ENCODE measurements at places on chromosomes 5 and 9.

- peak; percentile 98 for DNase-seq
These were observed at the start of gene TMCO6 for GRCh38 chr5:140639148-140639981. TMCO6 (plus strand) TSS chr5:140639451; CDS start chr5:140639528, 77 bp downstream.

- DNase-seq, result no peak
These were observed 15.9 kb downstream of the TCF7 start for GRCh38 chr5:134130239-134130945.

- no peak for DNase-seq
These were observed 47.1 kb downstream of the TMEM252 start for GRCh38 chr9:68493541-68493940.

DNA sequence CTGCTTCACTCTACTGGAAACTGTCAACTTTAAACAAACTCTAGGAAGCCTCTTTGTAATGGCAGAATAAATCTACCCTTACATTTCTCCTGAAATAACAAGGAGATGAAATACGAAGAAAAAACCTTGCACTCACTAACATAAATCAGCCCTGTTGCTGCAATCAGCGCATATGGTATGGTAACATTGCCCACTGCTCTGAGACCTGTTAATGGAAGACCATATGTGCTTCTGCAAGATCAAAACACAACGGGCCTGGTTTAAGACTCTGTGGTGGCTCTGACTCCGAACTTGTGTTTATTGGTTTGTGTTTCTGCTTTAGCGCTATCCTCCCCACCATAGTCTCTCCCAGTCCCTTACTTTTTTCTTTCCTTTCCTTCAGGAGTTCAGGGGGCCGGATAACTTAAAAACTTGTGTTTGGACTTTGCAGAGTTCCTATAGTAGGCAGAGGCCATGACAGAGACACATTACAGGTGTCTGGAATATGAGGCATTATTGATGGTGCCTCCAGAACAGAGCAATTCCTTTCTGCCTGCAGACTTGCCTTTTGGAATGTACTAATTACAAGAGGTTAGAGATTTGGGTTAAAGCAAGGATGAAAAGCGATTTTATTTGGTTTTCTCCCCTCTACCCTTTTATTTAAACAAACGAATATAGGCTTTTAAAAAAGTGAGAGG, 110.8 kb downstream of the PSAT1 start:
- no peak for DNase-seq

- DNase-seq, result no peak
These were observed 200.5 kb upstream of the EDIL3 start for GRCh38 chr5:84585218-84585617.

DNA sequence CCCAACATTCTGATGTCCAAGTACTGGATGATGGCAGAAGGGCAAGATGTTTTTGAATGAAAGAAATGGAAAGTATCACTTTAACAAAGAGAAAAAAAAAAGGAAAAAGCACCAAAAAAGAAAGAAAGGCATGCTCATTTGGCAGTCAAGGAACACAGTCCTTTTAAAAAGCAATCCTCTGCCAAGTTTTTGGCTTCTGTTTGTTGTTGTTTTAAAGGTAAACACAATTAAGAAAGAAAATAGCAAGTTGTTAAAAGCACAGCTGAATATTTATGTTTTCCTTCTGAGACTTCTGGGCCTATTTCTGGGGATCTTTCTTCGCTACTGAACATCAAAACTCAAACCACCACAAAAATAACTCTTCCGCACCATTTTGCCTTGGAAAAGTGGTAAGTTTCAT, 162.1 kb downstream of the TRPM3 start:
- DNase-seq, result no peak

DNA sequence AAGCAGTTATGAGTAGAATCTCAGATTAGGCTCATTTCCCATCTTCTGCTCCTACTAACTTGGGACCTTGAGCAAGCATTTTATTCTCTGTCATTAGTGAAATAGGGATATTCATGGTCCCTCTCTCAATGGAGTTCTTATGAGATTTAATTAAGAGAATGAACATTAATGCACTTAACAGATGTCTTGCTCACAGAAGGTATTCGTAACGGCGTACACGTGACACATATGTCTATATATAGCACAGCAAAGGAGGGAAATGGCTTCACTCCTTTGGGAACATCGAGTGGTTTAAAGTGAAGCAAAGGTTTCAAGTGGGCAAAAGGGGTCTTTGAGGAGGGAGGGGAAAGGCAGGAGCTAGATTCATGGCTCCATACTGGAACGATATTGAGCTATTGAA, 24.6 kb downstream of the KDM4C start:
- DNase-seq, result no peak

- DNase-seq, result no peak
These were observed 148.8 kb upstream of the SGCD start for GRCh38 chr5:156178117-156178516.

- DNase-seq, result no peak
These were observed 159.1 kb upstream of the IRX2 start for GRCh38 chr5:2910401-2911175.

DNA sequence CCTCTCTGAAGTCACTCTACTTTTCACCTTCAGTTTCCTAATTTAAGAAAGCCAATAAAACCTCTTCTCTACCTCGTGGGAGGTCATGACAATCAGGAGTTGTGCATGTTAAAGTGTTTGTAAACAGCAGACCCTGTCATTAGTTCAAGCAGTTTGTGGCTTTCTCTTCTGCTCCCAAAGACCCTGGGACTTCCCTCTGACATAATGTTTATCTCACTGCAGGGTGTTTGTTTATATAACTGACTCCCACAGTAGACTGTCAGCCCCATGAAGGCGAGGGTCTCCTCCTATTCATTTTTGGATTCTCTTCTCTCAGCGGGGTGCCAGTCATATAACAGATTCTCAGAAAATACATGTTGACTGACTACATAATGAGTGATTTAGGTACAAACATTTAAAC, 360.0 kb upstream of the ZNF462 start:
- peak; percentile 2 for DNase-seq

- no peak for DNase-seq
These were observed 163.8 kb downstream of the SEC61B start for GRCh38 chr9:99385814-99386279.

GRCh38 chr5:14225173-14225834, 82.2 kb downstream of the TRIO start:
- no peak for DNase-seq

DNA sequence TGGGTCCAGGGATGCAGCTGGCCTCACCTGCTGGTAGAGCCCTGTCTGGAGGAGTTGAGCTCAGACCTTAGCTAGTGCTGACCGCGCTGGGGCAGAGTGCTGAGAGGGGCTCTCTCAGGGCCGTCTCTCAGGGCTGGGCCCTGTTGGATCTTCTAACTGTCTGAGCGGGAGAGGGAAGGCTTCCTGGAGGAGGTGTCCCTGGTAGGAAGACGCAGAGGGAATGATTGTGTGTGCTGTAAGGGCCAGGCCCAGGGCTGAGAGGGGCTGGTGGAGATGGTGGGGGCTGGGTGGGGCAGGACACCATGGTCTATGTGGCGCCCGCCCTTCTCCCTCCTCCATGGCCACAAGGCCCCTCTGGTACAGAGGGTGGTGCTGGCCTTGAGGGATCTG, 55.0 kb downstream of the RXRA start:
- DNase-seq, result no peak

- DNase-seq, result no peak
These were observed 2.5 kb downstream of the LRRC26 start for GRCh38 chr9:137167277-137167746.

DNA sequence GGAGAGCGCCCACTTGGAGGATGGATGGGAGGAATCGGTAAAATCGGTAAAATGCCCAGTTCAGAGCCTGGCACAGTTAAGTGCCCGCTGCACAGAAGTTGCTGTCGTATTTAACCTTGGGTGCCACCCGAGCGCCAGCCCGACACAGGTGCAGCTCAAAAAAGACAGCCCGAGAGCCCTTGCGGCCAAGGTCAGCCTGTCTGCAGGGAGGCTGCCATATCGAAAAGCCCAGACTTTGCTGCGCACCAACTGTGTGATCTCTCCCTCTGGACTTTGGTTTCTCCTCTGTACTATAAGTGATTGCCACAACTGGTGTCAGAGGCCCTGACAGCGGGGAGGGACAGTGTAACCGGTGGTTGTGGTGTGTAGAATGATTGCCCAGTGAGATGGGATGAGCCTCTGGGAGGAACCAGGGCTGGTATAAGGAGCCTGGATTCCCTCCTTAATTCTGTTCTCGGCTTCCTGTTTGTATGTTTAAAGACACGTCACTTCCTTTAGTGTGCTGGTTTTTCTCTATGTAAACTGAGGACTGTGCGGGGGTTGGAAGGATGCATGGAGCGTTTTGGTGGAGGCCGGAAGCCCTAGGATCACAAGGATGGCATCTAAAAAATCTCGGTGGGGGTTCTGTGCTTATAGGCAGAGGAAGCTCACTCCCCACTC, 792 bp downstream of the NTMT1 start:
- DNase-seq, result peak; percentile 46

DNA sequence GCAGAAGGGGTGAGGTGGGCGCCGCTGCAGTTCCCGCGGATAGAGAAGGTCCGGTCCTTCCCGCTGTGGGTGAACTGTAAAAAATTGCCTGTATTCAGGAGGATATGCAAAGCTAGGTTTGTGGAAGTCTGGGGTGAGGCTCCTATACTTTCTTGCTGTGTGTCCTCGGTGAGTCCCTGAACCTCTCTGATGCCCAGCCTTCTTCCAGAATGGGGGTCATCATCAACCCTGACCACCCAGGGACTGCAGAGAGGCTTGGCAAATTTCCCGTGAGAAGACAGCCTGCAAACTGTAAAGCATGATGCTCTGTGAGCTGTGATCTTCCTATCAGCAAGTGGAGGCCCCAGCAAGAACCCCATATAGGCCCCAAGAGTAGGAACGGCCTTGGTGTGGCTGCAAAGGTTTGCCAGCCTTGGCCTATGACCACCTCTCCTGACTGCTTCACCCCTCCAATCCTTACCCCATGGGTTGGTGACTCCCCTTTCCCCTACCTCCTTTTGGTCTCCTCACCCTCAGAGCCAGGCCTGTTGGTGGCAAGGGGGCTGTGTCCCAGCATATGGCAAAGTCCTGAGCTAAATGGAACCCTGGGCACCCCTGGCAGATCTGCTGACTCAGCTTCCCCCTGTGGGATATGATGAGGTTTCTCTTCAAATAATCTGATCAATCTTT, 760 bp downstream of the ALDH1B1 start:
- peak; percentile 3 for DNase-seq

- DNase-seq, result no peak
These were observed 137.4 kb downstream of the MED27 start for GRCh38 chr9:131942146-131942720.

DNA sequence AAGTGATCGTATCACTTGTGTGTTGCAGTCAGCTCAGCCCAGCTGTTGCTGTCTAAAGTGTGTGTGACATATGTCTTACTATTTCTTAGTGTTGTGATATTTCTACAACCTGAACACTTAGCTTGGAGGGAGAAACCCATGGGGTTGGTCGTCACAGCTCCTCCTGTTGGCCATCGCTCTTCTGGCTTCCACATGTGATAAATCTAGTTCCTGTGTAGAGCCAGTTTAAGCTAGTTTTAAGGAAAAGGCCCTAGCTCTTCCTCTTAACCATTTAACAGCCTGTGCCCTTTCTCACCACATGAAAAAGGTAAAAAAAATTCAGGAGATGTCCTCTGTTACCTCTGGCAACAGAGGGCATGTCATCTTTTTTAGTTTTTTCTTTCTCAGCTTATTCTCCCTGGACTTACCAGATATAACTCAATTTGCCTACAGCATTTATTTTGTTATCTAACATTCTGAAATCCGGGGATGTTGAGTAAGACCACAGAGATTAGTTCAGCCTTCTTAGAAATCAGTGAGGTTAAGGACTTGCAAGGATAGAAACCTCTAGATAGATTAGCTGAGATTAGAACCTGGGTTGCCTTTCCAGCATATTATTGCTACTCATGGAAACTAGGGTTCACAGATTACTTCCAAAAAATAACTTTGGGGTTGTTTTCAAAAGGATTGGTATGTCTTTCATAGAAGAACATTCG, 100.4 kb downstream of the GAPVD1 start:
- DNase-seq, result peak; percentile 21

DNA sequence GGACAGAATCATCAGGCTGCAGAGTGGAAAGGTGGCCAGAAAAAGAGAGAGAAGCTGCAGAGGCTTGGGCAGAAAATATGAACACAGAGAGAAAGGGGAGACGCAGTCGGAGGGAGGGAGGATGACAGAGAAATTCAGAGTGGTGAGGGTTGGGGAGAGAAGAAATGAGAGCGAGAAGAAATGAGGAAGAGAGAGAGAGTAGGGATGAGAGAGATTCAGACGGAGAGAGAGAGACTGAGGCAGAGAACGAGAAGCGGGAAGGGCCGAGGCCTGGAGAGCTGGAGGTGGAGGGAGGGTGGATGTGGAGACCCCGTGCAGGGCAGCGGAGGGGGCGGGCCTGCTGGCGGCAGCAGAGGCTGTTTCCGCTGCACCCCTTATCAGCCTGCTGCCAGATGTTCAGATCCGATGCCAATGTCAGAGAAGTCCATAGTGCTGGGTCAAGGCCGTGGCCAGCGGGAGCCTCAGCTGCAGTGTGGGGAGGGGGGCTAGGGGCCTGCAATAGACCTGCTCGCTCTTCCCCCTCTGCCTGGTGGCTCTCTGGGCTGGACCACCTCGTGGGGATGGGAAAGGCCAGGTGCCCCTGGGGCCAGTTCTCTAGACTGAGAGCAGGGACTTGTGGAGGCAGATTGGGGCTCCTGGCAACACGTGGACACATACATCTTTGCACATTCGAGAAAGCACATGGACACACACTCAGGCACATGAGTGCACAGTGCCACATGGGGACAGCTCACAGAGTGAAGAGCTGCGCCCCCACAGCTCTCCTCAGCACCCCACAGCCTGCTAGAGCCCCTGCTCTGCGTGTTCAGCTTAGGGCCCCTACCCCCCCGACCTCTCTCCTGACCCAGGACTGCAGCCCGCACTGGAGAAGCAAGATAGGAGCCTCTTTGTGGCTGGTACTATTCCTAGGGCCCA, 4.9 kb upstream of the NR5A1 start:
- DNase-seq, result no peak

GRCh38 chr5:157273131-157273556, 7.2 kb downstream of the CYFIP2 start:
- DNase-seq, result peak; percentile 77

DNA sequence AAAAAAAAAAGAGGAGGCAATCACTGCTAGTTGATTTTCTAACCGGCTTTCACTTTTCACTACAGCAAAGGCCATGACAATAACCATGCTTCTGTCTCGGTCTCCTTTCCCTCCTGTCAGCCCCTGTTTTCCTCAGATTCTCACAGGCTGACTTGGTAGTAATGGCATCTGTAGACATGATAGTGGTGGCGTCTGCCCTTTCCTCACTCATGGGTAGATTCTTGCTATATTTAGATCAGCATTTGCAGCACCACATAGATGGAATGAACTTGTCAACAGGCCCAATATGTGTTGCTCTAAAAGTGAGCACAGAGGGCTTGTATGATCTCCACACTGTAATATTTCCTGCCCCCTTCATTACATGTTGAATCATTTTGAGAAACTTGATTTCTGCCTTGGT, 120.3 kb upstream of the FTMT start:
- DNase-seq, result no peak

GRCh38 chr9:76617497-76618175, 146.6 kb upstream of the PCA3 start:
- no peak for DNase-seq

GRCh38 chr9:121807069-121807822, 155.8 kb downstream of the DAB2IP start:
- DNase-seq, result no peak

GRCh38 chr5:142816531-142817430, 46.6 kb downstream of the ARHGAP26 start:
- DNase-seq, result no peak

- DNase-seq, result peak; percentile 68
These were observed 203.9 kb downstream of the FRMD3 start for GRCh38 chr9:83334320-83334719.

All from activated CD4-positive, alpha-beta T cell treated with anti-CD3 and anti-CD28 coated beads, Interleukin-2, amount 50 U/mL, for 16 hours (primary cell).